Uterus (tissue), 4 donors: ENCODE measurements at places on chromosomes 1 and 21.

DNA sequence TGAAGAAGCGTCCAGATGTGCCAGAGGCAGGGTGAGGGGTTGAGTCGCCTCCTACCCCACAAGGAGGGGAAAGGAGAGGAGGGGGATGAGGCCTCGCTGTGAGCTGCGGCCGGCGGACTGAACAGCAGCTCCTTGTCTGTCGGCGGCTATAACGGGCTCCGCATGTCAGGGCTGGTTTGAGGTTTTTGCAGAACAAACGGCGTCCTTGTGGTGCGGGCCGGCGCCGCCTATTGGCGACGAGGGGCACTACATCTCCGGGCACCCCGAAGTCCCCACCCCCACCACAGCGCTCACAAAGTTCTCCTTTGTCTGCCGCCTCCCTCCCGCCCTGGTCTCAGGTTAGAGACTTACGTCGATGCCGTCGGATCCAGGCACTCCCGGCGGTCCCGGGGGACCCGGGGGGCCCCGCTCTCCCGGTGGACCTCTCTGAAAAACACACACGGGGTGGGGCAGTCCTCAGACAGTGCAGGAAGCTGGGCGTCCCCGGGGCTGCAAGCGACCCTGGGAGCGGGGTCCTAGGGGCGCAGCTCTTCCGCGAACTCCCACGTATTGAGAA lies 1.8 kb downstream of the COL9A2 start:
- peak; percentile 73 for DNase-seq

- no peak for DNase-seq
Observed at GRCh38 chr21:40706176-40706575, 140.8 kb downstream of the DSCAM start.

GRCh38 chr1:208600456-208601190 lies 356.4 kb upstream of the PLXNA2 start:
- DNase-seq = no peak

GRCh38 chr1:93575621-93576284 lies 105.9 kb downstream of the BCAR3 start:
- no peak for DNase-seq

GRCh38 chr1:227661495-227661894 lies 73.6 kb downstream of the JMJD4 start:
- DNase-seq = no peak
